ENCODE measurements at places on chromosomes 7 and 10.
A peak's percentile ranks its signal among the peaks of the same experiment; 100 is the strongest.

GRCh38 chr7:158976468-158976848 is 120.1 kb downstream of the DYNC2I1 start:
- DNase-seq: no peak

DNA sequence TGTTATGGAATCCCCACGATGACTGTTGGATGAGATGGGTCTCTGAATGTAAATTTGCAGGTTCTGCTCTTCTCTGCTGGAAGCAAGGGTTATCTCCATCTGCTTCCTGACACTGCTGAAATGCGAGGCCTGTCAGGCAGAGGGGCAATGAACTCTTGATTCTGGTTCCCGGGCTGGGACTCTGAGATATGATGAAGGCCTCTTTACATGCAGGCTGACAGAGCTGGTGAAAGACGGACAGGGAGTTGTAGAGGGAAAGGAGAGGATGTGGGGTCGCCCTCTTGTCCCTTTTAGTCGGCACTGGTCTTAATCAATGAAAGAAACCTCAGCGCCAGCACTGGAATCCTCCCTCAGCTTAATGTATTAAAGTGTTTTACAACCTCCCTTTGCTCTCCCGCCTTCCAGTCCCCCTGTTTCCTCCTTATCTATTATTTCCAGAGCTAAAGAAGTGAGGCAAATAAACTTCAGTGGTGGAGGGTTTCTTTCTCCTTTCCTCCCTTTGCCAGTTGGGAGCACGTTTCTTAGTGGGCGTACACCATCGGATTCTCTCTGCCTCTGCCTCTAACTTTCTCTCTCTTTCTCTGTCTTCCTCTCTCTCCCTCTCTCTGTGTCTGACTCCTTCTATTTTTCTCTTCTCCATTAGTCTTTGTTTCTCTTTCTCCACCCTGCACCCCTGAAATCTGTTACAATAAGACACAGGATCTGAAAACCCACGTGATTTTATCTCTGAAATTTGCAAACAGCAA is 145.6 kb downstream of the BAMBI start:
- DNase-seq: no peak

GRCh38 chr10:88113232-88113631 is 249.8 kb downstream of the PTEN start:
- DNase-seq: peak; percentile 39

- DNase-seq: no peak
Measured at GRCh38 chr10:99929360-99929759, 80.4 kb downstream of the DNMBP start.

DNA sequence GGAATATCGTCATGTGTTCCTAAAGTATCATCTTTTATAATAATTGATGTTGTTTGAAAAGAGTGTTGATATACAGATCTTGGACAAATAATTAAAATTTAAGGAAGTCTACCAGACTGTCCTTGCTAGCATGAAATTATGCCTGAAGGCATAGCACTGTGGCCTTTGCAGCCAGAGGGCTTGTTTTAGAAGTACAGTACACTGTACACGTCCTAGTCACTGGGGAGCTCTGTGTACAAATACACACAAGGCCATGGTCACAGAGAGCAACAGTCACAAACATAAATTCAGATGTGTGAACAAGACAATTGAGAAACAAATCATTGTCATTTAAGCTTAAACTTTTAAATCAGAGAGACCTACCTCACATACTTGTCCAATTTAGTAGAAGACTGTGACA is 133.0 kb downstream of the KIAA1217 start:
- DNase-seq: no peak

DNA sequence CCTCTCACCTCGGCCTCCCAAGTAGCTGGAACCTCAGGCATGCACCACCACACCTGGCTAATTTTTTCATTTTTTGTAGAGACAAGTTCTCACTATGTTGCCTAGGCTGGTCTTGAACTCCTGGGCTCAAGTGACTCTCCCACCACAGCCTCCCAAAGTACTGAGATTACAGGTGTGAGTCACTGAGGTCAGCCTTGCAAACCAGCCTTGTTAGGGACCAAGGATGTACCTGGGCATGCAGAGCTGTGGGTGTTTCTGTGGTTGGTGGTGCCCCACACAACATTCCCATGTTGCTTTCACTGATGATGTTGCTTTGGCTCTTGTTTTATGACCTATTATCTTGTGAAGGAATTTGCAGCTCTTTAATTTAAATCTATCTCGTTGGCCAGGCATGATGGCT is 54.8 kb downstream of the OTUD1 start:
- no peak for DNase-seq

GRCh38 chr10:123558651-123559050 is 107.5 kb upstream of the GPR26 start:
- DNase-seq: no peak

Data from muscle of leg (tissue), 16 donors.